GM06990 (cell line): ENCODE measurements at places on chromosomes 7 and 10.

DNA sequence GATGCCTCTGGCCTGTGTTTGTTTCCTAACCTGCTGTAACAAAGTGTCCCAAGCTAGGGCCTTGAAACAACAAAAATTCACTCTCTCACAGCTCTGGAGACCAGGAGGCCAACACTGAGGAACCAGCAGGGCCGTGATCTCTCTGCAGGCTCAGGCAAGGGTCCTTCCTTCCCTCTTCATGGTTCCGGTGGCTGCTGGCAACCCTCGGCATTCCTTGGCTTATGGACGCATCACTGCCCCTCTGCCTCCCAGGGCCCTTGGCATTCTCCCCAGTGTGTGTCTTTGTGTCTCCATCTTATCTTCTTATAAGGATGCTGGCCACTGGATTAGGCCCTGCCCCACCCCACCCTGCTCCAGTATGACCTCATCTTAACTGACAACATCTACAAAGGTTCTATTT is 17.0 kb downstream of the CNPY1 start:
- DNase-seq = no peak

DNA sequence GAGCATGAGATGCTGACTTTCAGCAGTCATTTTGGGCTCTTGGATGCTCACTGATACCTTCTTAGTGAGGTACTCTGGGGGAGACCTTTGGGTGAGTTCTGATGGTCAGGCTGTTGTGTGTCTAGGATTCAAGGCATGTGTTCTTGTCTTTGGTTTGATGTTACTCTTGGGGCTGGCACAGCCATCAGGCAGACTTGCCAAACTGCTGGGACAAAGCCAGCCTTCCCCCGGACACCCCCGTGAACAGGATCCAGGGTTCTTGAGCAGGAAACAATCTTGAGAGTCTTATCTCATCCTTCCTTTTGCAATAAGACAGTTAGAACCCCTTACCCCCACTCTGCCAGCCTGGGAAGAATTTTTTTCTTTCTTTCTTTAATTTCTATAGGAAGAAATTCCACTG is 42.2 kb downstream of the SUFU start:
- no peak for DNase-seq

GRCh38 chr7:43309706-43310022 is 197.2 kb downstream of the HECW1 start:
- DNase-seq = no peak

DNA sequence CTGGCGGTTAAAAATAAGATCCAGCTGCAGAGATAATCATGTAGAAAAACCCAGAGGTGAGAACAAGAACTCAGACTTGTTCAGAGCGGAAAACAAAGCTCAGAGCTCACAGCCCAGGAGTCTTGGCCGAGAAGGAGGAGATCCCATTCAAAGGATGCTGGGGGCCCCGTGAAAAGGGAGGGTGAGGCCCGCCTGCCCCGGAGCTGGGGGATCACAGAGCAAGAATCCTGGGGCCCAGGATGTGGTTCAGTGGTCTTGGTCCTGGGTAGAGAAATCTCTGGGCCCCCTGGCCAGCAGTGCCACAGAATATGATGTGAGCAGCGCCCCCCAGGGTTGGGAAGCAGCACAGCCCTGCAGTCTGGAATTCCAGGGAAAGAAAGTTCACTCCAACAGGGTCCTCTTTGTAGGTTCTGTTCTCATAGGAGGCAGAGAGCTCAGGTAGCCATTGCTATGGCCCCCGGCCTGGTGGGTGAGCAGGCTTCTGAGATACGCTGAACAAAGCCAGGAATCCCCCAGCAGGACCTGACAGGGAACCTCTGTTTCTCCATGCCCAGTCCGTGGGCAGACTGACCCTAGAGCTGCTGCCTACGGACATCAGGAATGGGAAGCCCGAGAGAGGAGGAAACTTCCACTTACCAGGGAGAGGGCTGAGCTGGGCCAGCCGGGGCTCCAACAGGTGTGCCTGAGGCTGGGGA is 77.7 kb upstream of the GNA12 start:
- no peak for DNase-seq

- DNase-seq = no peak
These were observed 13.4 kb downstream of the HIP1 start for GRCh38 chr7:75725306-75725705.

DNA sequence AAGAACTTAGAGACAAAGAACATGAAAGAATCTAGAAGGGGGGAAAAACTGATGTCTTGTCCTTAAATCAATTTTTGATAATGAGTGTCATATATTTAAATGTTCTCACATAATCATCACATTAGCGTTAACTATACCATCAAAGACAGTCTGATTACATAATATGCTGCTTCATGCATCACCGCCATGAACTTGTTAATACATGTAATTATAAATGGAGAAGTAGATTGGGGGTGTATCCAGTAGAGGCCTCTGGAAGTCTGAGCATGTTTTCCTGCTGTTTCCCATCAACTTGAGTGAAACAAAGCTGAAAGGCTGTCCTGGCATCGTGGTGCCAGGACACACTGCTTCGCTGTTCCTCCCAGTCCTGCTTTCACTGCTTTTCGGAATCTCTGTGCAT is 48.2 kb downstream of the PRLHR start:
- no peak for DNase-seq

DNA sequence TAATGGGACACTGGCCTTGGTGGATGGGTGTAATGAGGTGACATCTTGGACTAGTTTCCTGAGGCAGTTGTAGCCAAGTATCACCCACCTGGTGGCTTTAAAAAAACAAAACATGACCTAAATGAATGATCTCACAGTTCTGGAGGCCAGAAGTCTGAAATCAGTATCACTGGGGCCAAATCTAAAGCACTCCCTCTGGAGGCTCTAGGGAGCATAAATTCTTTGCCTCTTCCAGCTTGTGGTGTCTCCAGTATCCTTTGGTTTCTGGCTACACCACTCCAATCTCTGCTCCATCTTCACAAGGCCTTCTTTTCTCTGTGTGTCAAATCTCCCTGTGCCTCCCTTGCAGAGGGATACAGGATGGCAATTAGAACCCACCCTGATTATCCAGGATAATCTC is 342.9 kb downstream of the CALN1 start:
- DNase-seq = no peak

DNA sequence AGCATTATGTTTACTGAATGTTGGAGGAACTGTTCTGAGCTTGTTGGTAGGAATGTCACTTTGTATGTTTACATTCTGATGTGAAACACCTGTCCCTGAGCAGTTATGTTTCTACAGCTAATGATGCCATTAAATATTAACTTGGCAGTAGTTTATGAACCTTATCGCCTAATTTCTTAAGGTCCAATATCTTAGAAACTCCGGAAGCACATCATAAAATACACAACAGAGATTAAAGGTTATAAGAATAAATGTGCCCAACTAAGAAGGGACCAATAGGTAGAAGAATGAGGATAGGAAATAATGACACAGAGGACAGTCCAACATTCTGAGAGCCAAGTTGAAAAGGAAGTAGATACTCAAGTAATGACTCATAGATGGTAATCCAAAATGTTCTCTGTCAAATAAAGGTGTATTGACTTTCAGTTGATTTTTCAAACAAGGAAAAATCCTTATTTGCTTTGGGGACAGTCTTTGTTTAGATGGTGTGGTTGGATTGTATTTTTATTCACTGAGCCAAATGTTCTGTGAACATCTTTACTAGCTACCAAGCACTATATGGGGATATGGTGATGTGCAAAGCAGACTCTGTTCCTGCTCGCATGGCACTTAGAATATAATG is 31.9 kb downstream of the LCOR start:
- DNase-seq = peak; percentile 44

DNA sequence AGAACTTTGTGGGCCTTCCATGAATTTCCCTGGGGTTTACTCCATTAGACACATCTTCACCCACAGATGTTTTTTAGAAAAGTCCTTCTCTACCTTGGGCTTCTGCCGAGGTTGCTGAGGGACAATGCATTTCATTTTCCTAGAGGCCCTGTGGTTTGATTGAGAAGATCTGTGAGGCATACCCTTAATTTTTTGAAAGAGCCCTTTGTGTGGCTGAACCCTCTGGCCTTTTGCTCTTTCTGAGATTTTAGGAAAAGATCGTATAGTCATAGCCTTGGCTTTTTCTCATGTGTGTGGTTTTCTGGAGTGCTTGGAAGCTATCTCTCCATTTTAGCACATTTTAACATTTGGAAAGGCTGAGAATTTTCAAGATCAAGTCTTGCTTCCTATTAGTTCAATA is 119.8 kb upstream of the LYZL1 start:
- no peak for DNase-seq

DNA sequence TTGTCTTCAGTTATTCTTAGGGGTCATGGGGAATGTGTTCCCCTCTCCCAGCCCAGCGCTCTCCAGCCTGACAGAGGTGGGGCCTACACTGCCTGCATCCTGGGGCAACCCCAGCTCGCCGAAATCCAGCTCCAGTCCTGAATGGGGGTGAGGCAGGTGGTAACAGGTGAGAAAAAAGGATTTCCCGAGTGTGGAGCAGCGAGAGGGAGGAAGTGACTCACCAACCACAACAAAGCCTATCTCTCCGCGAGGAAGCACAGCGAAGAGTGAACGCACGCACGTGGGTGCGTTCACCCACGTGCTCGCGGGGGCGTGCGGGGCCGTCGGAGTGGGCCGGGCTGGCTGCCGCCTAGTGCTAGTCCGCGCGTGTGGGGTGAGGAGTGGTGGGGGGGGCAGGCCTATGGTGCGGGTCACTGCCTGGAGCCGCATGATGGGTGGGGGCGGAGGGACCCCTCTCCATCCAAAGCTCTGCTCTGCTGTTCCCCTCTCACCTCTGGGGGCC is 855 bp upstream of the PALD1 start:
- DNase-seq = peak; percentile 77

DNA sequence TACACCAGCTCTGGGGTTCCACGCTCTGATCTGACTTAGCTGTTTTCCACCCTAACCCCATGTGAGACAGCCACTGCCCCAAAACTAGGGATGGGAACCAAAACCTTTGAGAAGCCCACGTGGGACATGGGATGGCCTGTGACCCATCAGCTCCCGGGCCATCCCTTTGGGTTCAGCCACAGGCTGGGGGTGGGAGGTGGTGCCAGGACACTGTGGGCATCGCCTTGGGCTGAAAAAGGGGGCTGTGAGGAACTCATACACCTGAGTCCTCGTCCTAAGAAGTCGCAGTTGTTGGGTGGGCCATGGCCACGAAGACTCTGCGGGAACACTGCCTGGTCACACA is 379.1 kb downstream of the DNAJB6 start:
- no peak for DNase-seq

GRCh38 chr10:120854388-120854787 is 3.2 kb downstream of the WDR11 start:
- DNase-seq = no peak

- DNase-seq = peak; percentile 35
These were observed 659 bp downstream of the OPTN start for GRCh38 chr10:13100349-13101294.

DNA sequence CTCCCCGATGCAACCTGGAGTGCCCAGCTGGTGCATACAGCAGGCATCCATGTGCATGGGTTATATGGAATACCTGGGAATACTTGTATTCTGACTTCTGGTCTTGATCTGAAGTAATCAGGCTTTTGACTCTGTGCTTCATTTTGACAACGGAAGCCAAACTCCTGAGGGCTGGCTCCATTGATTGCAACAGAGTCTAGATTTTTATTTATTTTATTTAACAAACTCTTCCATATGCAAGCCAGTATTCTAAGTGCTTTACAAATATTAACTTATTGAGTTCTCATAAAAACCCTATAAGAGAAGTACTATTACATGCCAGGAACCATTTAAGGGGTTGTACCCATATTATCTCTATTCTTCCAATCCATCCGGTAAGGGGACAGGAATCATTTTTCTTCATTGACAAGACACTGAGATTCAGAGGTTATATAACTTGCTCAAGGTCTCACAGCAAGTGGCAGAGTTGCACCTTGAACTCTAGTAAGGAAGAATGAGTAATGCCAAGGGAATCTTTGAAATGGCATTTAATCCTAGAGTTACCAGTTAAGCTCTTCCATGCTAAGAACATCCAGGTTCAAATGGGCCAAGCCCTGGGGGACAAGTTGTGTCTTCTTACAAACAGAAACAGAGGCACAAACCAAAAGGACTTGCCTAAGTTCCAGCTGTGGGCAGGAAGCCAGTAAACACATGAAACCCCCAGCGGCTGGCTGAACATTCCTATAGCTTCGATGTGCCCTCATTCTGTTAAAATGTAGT is 241.0 kb downstream of the WDR11 start:
- DNase-seq = no peak

DNA sequence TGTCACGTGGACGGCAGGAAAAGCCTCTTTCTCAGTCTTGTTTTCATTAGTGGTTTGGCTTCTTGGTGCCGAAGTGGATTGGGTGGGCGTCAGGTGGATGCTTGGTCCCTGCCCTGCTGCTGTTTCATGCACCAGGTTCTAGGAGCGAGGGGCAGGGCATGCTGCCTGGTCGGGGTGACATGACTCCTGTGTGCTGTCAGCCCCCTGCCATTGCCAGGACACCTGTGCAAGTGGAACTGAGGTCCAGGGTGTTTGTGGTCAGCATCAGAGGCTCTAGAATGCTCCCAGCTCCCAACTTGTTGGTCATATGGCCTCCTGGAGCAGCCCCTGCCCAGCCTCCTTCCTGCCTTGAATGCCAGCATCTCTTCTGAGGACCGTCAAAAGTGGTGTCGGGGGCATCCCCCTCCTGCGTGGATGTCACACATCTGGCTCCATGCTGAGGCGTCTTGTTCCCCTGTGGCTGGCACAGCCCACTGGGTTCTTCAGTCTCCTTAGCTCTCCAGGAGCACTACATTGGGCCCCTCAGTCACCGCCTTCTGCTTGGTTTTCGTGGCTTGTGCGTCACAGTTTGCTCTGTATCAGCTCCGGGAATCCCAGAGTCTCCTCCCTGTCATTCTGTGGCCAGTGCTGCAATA is 24.8 kb downstream of the ADCY1 start:
- no peak for DNase-seq

GRCh38 chr10:18479502-18479901 is 171.9 kb downstream of the NSUN6 start:
- no peak for DNase-seq

GRCh38 chr7:99278180-99278579 is 5.5 kb downstream of the MYH16 start:
- no peak for DNase-seq

- DNase-seq = no peak
These were observed 36.7 kb upstream of the PRPS1L1 start for GRCh38 chr7:18064242-18064838.

DNA sequence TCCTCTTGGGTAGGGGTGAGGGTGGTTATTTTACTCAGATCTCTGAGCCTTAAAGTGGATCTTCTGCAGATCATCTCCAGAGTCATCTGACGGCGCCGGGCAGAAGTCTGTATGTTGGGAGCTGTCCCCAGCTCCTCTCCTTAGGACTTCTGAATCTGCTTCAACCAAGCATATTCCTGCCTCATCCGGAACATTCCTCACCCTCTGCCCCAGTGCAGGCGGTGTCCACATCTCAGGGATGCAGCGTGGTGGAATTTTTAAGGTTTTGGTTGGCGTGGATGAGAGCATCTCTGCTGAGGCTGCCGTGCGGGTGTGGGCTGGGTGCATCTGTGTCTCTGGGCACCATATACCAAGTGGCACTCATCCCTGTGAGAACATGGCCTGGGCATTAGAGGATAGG is 148.3 kb downstream of the MGMT start:
- no peak for DNase-seq

GRCh38 chr7:111752022-111752582 is 189.8 kb upstream of the IMMP2L start:
- no peak for DNase-seq

- DNase-seq = no peak
These were observed 107.1 kb downstream of the ABLIM1 start for GRCh38 chr10:114550756-114551635.

GRCh38 chr7:99617192-99617781 is 541 bp downstream of the ZSCAN25 start:
- DNase-seq = no peak
